HT1080 (cell line): ENCODE measurements at places on chromosomes 2 and 18.

DNA sequence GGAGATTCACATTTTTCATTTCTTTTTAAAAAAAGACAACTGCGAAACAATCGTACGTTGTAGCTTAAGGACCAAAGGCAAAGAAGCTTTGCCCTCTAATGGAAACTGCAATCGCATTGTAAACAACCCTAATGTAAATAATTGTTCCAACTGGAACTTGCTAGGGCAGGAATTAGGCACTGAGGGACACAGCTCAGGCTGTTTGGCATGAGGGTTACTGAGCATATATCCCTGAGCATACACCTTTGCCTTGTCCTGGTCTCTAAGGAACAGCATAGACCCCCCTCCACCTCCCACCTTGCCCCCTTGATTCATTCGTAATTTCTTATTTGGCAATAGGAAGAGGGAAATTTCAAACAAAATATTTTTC lies 396.4 kb downstream of the LNPK start:
- DNase-seq: no peak

DNA sequence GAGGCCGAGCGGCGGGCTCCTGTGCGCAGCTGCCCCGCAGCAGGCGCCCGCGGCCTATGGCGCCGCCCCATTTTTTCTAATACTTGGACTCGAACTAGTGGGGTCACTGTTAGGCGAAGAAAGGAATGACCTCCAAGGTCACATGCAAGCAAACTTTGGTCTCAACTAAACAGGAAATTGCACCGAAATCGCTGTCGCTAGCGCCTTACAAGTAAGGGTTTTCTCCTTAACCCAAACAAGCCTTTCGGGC lies 339 bp downstream of the ACAA2 start:
- DNase-seq: no peak

DNA sequence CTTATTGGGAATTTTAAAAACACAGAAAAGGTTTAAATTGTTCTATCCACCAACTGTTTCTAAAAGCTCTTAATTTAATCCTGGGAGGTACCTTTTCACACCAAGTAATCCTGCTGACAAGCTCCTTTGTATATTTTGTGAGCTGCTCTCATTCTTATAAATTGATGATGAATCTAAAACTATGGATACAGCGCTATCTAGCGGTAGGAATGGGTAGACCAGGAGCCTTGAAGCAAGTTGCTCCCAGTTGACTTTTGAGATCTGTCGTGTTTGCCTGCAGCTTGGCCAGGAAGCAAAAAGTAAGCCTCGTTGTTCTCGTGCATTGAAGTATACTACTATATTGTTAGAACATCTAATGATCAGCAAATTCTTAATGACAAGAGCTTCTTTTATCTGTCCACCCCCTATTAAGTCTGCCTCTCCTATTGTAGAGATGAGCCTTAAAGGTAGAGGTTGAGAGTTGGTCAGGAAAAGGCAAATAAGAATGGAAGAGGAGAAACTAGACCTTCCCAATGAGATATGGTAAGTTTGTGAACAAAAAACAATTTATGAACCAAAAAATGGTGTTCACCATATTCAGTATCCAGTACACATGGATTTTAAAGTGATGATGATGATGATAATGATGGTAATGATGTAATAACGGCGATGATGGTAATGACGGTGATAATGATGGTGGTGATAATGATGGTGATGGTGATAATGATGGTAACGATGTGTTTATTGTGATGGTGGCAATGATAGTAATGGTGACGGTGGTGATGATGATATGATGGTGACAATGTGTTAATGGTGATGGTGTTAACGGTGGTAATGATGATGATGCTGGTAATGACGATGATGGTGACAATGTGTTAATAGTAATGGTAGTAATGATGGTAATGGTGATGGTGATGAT lies 212.1 kb upstream of the NCKAP5 start:
- DNase-seq: peak; percentile 78

DNA sequence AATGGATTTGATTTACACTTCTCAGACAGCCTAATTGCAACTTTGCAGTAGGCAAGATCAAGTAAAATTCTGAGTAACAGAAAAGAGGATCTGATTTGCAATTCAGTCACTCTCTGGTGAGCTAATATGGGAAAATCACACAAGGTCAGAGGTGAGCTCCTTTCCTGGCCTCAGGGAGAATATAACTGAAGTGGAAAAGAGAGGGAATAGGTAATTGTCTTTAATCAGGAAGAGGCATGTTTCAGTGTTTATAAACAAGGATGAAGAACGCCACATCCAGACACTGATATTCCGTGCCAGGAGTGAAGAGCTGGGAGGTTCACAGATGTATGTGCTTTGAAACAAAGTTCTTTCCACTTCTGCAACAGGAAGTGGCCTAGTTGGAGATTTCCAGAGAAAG lies 127.1 kb downstream of the ETAA1 start:
- DNase-seq: no peak

- no peak for DNase-seq
These were observed 28.5 kb downstream of the EIF5B start for GRCh38 chr2:99365661-99366060.

DNA sequence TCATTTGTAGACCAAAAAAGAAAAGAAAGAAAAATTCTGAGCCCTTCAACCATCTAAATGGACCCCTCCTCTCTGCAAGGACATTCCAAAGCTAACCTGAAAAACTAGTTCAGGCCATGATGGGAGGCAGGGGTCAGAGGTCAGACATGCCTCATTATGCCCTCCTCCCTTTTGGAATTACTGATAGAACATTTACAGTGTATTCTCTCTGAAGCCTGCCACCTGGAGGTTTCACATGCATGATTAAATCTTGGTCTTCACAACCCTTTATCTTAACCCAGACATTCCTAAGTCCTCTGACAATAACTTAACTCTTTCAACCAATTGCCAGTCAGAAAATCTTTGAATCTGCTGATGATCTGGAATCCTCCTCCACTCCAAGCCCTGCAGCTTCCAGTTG lies 86.0 kb downstream of the SPP2 start:
- DNase-seq: peak; percentile 44

DNA sequence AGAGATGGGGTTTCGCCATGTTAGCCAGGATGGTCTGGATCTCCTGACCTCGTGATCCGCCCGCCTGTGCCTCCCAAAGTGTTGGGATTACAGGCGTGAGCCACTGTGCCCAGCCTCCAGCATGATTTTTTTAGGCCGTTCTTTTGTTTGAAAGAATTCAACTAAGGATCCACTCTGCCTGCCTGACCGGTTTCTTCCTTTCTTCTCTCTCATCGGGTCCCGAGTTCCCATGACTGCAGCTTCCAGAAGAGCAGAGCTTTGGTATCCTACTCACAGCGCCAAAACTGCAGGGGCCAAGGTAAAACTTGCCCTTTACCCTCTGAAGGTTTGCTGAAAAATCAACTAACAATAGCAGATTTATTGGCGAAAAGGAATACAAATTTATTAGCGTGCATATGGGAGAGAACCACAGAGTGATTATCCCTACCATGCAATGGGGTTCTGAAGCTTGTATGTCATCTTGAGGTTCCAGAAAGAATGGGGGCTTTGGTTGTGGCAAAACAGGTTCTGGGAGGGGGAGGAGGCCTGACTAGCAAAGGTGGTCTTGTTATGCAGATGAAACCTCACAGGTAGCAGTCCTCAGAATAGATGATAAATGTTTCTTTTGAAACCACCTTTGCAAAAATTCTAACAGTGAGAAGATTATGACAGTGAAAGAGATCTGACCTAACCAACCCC lies 87.0 kb upstream of the MSH6 start:
- DNase-seq: no peak

DNA sequence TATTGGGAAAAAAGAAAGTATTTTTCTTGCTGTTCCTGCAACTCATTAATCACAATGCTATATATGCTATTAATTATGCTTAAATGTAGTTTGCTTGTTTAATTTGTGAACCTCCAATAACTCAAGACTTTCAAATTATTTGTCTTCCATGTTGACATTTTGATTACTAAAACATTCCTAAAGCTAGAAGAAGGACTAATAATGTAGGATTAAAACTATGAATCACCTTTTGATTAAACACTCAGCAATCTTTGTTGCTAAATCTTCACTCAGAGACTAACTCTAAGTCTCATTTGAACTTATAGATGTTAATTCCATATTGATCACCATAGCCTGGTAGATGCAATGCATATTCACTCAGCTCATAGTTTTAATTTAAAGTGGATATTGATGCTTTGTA lies 524.6 kb upstream of the ZEB2 start:
- DNase-seq: no peak

DNA sequence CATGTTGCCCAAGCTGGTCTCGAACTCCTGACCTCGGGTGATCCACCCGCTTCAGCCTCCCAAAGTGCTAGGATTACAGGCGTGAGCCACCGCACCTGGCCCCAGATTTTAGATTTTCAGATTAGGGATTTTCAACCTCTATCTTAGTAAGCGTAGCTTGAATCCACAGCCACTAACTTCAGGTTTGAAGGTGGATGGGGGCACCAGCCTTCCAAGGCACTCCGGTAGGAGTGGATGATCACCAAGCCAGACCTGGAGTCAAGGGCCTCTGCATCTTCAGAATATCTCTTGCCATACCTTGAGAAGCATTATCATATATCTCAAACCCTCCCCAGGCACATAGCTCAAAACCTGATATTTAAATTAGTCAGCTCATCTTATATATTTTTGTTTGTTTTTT lies 17.9 kb downstream of the GALM start:
- DNase-seq: no peak

DNA sequence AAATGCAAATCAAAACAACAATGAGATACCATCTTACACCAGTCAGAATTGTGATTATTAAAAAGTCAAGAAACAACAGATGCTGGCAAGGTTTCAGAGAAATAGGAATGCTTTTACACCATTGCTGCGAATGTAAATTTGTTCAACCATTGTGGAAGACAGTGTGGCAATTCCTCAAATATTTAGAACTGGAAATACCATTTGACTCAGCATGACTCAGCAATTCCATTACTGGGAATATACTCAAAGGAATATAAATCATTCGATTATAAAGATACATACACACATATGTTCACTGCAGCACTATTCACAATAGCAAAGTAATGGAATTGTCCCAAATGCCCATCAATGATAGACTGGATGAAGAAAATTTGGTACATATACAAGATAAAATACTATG lies 516.7 kb downstream of the ERBB4 start:
- peak; percentile 55 for DNase-seq

DNA sequence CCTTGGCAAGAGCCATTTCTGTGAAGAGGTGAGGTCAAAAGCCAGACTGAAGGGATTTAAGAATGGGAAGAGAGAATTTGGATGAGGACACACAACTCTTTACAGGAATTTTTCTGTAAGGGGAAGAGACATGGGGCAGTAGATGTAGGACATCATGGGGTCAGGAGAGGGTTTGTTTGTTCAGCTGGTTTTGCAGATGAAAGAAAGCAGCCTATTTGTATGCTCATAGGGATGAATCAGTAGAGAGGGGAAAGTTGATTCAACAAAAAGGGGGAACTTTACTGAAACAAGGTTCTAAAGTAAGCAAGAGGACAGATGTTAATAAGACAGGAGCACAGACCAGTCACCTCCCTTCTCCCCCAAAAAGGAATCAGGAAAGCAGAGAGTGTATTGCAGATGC lies 11.2 kb downstream of the SCG2 start:
- DNase-seq: no peak

GRCh38 chr2:7029291-7030059 lies 112.3 kb downstream of the RNF144A start:
- DNase-seq: no peak

- DNase-seq: peak; percentile 56
These were observed 491.8 kb downstream of the TXNL1 start for GRCh38 chr18:56146565-56146964.

GRCh38 chr2:224178056-224178455 lies 139.0 kb upstream of the SERPINE2 start:
- no peak for DNase-seq

DNA sequence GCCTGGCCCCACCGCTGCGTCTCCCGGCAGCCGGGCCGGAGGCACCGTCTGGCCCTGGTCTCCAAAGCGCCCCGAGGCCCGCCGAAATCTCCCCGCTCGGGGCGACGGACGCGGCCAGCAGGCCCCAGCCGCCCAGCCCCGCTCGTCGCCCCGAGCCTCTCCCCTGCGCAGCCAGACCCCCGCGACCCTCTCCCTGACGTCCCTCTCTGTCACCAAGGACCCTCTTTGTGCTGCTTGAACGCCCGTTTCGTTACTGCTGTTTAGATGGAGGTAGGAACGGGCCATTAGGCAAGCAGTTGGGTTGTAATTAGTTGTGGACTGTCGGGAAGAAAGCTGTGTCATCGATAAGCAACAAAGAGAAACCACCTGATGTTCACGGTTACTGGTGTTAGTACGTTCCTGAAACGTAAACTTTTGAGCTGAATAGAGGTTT lies 686 bp downstream of the UBXN4 start:
- DNase-seq: peak; percentile 40

DNA sequence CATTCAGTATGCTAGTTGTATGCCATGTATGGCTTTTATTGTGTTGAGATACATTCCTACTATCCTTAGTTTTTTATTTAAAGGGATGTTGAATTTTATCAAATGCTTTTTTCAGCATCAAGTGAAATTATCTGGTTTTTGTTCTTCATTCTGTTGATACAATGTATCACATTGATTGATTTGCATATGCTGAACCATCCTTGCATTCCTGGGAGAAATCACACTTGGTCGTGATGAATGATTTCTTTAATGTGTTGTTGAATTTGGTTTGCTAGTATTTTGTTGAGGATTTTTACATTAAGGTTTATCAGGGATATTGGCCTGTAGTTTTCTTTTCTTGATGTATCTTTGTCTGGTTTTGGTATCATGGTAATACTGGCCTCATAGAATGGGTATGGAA lies 49.7 kb downstream of the CD28 start:
- DNase-seq: no peak

DNA sequence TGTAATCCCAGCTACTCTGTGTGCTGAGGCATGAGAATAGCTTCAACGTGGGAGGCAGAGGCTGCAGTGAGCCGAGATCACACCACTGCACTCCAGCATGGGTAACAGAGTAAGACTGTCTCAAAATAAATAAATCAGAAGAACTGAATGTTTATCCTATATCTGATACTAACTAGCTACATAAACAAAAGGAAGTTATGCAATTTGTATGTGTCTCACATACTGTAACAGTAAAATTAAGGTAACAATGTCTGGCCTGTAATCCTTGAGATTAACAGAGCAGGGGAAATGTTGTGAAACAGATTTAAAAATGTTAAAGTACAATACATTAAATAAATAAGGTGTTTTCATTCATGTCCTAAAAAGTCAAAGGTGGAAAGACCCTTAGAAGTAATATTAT lies 150.8 kb downstream of the MEMO1 start:
- no peak for DNase-seq

GRCh38 chr2:74991977-74992376 lies 33.5 kb downstream of the POLE4 start:
- no peak for DNase-seq

GRCh38 chr2:20077411-20077940 lies 26.0 kb upstream of the LAPTM4A start:
- DNase-seq: no peak
